ENCODE measurements at places on chromosomes 11 and 22.

DNA sequence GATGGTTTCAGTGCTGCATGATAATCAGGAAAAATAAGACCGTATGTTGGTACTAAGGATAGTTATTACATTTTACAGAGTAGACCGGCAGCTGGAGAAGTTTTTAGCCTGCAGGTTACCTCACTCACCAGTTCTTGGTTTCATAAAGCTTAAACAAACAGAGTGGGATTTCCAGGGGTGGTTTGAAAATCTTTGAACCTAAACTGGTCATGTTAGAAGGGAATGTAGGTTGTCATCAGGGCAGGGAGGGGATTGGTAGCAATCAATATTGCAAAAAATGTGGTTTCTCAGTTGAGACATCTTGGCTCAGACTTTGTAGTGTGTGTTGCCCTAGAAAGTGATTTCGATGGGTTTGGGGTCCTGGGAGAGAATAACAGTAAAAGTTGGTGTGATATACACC lies 17.5 kb downstream of the EXT2 start:
- no peak for DNase-seq

DNA sequence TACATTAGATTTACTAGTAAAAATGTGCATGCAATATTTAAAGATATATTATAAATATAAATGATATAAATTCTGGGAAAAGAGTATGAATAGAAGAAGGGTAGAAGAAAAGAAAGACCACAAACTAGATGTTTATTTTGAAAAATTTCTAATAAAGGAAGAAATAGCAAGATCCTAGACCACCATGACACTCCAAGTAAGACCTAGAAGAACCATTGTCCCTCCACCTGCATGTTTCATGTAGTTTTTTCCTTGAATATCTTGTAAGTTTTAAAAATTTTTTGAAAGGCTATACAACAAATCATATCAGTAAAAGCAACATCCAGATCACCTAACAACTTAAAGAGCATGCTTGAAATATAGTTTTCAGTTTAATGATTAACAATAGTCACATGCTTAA lies 46.8 kb downstream of the ARHGAP32 start:
- no peak for DNase-seq

- no peak for DNase-seq
Observed at GRCh38 chr11:116698080-116698479, 74.7 kb downstream of the BUD13 start.

DNA sequence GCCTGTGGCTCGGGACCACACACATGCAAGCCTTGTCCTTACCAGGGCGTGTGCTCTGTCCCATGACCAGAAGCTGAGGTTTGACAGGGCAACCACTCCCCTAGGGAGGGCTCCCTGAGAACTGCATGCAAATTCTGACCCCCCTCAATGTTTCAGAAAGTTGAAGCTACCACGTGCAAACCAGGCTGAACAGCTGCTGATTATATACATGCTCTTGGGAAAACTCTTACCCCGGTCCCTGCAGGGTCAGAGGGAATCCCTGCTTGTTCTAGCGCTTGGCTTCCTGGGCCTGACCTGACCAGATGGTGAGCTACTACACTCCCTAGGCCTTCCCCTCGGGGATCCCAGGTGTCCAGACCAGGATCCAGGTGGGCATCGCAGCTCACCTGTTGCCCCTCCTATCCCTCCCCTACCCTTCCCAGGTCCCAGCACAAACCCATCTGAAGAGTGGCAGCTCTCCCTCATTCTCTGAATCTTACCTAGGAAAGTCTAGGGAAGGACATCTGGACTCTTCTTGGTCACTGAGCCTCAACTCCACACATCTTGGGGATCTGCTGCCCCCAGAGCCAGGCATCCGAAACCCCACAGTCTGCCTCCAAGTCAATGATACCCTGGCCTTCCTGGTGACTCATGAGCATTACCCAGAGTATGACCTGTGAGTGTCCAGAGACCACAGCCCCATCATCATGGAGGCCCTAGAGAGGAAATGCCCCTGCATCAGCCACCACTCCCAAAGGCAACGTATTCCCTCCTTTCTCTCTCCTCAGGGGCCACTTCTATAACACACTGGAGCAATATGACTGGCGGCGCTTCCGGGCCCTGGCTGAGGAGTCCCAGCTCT lies 61.5 kb downstream of the BTG4 start:
- DNase-seq: no peak

GRCh38 chr22:28013611-28014010 lies 94.6 kb upstream of the PITPNB start:
- no peak for DNase-seq

- DNase-seq: no peak
Observed at GRCh38 chr11:74681686-74682651, 49.3 kb downstream of the CHRDL2 start.

DNA sequence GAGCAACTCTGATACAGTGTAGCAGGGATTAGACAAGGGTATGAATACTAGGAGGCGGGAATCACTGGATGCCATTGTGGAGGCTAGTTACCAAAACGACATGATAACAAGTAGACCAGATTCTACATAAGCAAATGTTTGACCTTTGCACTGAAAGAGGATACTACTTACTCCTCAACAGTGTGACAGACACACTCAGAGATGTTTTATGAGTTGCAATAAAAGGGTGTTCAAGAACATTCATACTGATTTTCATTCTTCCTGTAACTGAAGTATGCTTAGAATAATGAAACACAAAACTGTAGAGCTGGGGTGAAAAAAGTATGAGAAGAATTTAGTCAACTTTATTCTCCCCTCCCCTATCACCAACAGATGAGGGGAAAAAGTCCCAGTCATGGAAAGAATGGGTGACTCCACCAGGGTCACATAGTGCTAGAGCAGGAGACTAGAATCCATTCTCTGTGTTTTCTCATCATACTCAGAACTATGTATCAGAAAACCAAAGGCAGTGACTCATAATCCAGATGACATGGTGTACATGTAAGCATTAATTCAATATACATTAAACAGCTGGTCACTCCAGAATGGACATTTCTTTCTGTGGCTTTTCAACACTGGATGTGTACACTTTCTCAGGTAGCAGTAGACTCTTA lies 32.8 kb downstream of the ARHGAP20 start:
- DNase-seq: no peak

DNA sequence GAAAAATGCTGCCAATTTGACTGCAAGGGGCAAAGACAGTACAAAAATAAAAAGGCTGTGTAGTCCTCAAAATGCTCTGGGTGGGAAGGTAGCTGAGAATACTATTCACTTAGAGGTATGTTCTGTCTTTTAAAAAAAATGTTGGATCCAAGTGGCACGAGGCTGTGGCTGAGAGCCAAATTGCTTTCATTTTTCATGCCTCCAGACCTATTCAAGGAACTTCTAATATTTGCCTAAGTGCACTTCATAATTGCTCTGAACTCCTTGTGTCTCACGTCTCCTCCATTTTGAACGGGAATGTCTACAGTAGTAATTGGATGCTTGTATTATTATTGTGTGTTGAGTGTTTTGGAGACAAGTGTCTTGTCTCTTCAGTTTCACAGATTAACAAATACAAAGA lies 19.1 kb upstream of the SLC22A25 start:
- no peak for DNase-seq

GRCh38 chr11:27081056-27081455 lies 40.4 kb downstream of the BBOX1 start:
- DNase-seq: no peak
